ENCODE measurements at places on chromosomes 13 and 19.

- no peak for DNase-seq
Observed at GRCh38 chr13:102901056-102901455, 55.2 kb downstream of the ERCC5 start.

DNA sequence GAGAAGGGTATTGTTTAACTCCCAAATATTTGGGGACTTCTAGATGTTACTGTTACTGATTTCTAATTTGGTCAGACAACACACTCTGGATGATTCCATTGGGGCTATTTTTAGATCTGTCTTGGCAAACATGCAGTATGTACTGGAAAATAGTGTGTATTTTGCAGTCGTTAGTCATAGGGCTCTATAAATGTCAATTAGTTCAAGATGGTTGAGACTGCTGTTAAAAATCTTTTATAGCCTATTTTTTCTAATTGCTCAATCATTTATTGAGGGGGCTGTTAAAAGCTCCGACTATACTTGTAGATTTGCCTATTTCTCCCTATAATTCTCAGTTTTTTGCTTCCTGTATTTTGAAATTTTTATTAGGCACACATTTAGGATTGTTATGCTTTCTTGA, 31.4 kb downstream of the PPP5C start:
- no peak for DNase-seq

DNA sequence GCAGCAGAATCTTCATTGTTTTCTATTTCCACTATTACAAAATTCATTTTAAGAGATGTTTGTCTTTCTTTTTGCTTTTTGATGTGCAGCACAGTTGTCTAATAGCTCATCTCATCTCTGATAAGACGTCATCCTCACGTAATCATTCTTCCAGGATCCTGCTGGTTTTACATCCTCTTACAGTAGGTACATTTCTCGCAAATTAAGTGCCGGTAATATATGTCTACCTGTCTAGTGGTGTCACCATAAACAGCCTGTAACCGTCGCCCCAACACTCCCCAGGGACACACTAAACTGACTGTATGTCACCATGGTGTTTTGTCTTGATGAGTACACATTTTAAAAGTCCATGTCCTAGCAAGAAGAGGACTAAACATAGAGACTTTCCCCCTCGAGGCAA, 94.5 kb upstream of the VSTM2B start:
- no peak for DNase-seq

GRCh38 chr19:6677883-6678689, 8.1 kb upstream of the TNFSF14 start:
- no peak for DNase-seq

GRCh38 chr13:66378894-66379293, 851.2 kb downstream of the PCDH9 start:
- no peak for DNase-seq

GRCh38 chr13:41137241-41137640, 4.6 kb upstream of the KBTBD6 start:
- DNase-seq, result no peak

DNA sequence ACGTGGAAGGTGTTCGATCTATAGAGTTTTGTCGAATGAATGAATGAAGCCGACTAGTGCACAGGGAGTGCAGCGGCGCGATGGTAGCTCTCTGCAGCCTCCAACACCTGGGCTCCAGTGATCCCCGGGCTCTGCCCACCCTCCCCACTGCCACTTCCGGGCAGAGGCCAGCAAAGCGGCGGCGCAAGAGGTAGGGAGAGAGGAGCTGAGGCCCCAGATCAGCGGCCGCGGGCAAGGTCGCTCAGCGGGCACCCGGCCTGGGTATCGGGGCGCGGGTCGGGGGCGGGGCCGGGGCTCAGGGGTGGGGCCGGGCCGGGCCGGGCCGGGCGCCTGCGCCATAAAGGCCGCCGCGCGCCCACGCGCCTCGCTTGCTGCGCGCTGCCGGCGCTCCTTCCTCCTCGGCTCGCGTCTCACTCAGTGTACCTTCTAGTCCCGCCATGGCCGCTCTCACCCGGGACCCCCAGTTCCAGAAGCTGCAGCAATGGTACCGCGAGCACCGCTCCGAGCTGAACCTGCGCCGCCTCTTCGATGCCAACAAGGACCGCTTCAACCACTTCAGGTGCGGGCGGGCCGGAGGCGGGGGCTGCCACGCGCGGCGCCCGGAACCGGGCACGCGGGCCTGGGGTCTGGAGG, at the start of gene GPI:
TSS of gene GPI (plus strand) at position 367 of the 633 bp plus-strand sequence. CDS start at position 438, 71 bp downstream.
- DNase-seq, result peak; percentile 36

DNA sequence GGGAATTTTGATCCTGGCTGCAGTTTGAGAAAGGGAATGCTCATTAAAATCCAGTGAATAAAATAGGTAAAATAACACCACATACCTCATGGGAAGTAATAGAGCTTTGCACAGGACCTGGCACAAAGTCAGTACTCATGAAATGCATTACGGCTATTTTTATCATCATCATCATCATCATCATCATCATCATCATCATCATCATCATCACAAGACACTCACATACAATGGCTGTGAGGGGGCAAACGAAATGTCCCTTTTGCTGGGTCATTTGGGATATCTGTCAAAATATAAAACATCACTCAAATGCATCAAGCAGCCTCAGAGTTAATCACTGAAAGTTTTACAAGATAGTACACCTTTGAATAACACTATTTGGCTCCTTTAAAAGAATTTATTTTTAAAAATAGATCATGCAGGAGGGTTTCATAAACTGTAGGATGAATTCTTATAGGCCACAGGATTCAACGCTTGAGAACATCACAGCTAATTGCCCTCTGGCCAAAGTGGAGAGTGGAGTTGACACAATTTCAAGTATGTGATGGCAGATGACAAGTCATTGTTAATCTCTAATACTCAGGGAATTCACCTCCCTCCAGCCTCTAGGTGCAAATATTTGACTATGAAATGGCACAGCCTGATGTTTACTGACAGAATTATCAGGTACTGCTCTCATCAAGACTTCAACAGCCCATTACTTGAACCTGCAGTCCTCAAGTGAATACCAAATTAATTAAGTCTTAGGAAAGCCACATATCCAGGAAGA, 14.2 kb upstream of the ZNF599 start:
- no peak for DNase-seq

- no peak for DNase-seq
Observed at GRCh38 chr19:13011653-13012389, 16.5 kb downstream of the NFIX start.

GRCh38 chr19:35637165-35637564, 4.4 kb upstream of the ETV2 start:
- DNase-seq, result no peak

Data from NCI-H1092 treated with DMSO at 0.1 percent for 48 hours (cell line).